ENCODE measurements at places on chromosomes 7 and 10.

GRCh38 chr7:42953994-42954393 is 21.8 kb downstream of the MRPL32 start:
- DNase-seq = no peak

DNA sequence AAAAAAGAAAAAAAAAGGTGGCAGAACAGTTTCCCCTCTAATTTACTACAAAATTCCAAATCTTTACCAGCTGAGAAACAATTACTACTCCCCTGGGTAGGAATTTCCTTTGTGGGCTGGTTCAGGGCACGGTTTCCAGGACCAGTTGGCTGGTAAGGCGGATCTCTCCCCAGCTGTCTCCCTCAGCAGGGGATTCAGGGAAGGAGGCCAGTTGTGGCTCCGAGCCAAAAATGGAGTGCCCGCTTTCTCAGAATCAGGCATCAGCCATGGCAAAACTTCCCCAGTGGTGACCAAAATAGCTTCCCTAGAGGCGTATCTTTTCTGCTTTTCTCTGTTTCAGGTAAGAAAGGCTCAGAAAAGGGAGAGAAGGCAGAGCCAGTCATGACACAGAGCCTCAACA is 91.2 kb downstream of the ZNF22 start:
- no peak for DNase-seq

DNA sequence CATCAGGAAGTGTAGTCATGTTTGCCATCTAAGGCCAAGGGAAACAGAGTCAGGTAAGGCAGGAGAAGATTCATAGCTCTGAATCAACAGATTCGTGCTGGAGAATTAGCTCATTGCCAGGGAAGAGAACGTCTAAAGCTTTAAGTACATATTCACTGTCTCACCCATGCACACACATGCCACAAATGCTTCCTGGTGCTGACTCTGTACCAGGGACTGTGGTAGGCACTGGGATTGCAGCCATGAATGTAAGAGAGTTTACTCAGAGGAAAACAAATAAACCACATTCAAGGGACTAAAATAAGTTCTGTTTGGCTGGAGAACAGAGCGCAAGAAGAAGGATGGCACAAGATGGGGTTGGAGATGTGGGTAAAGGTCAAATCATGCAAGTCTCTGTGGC is 89.8 kb upstream of the HPS1 start:
- DNase-seq = no peak

DNA sequence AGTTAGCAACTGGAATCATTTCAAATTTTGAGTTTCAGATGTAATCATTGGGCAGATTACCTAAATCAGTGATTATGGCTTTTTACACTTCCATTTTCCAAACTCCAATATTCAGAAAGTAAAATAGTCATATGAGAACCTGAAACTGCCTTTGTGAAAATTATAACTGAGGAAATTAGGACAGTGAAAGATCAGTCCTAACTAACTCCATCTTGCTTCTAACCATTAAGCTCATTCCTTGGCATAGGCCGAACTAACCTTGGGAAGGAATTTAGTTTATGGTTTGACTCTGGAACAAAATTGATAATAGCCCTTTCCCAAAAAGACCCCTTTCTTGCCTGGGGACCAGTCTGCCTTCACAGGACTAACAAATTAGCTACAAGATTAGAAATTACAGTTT is 2.2 kb downstream of the CRPPA start:
- DNase-seq = no peak

DNA sequence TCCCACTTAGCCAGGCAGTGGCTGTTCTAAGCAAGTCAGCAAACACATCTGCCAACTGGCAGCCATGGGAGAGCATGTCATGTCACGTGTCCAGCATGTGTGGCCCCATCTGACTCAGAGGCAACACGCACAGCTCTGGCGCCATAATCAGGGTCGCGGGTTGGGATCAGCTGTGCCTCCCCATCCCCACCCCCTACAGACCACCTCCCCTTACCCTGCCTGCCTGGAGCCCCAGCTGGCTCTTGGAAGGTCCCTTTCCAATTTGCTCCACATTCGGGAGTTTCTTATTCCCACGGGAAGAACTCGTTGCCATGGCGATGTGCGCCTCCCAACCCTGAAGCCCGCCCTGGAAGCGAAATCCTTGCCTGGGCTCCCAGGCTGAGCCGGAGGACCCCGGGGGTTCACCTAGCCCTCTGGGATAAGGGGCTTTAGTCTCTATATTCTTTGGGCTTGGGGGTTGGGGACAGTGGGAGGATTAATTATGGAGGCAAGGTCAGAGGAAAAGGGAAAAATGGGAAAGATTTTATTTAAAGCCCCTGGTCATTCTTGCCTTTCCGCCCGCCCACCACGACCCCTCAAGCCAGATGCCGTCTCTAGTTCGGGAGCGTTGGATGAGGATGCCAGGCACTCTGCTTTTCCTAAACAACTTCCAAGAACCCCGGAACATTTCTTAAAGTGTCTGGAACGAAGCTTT is 283.7 kb downstream of the ZEB1 start:
- DNase-seq = no peak

DNA sequence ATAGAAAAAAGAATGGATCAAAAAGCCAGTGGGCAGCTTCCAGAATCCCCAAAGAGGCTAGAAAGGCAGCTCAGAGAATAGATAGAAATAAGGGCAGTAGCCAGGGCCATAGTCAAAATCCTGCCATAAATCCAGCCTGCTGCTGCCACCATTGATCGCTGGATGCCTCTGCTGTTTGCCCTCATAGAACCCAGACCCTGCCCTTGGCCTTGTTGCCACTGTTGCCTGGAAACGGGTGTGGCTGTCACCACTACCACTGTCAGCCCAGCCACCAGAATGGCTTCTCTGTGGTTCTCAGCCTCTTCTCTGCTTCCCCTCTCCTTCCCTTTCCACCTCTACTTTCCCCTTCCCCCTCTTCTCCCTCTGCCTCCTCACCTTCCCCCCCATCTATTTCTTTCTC is 57.8 kb downstream of the HHEX start:
- DNase-seq = no peak

DNA sequence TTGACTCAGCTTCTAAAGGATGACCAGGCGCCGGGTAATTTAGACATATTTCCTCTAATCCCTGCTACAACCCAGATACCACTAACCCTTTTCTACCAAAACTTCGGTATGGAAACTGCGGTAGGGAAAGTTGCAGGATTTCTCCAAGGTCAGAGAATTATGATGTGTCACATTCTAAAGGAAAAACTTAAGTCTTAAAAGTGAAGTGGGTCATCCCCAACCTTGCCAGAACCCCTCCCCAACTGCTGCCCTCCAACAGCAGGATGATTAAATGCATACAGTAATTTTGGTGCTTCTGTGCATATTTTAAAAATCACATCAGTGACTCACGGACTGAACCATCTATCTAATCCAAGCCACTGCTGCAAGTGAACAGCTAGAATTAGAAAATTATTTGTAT is 52.7 kb downstream of the GRB10 start:
- DNase-seq = no peak

- no peak for DNase-seq
These were observed 153.0 kb downstream of the GNAI1 start for GRCh38 chr7:80287400-80288174.

- DNase-seq = no peak
These were observed 35.5 kb downstream of the CTBP2 start for GRCh38 chr10:125124907-125125306.

DNA sequence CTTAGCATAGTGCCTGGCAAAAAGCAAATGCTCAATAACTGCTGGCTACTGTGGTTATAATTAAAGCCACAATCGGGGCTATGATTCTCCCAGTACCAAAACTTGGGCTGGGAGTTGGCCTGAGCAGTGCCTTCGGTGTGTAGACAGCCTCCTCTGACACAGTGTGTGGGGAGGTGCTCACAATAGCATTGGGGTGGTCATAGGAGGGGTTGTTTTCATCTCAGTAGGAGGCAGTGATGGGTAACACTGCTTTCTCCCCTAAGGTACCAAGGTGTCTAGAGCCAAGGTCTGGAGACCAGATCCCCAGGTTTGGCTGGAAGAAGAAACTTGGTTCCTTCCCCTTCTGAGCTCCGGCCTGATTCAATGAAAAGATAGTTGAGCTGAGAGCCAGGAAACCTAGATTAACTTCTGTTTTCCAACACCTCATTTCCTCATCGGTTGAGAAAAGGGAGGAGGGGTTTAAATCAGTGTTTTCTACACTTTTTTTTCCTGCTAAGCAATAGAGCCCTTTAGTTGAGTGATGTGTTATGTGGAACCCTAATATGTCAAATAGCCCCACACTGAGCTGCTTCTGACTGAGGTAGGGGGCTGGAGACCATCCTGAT is 68.2 kb downstream of the LRMDA start:
- DNase-seq = no peak

DNA sequence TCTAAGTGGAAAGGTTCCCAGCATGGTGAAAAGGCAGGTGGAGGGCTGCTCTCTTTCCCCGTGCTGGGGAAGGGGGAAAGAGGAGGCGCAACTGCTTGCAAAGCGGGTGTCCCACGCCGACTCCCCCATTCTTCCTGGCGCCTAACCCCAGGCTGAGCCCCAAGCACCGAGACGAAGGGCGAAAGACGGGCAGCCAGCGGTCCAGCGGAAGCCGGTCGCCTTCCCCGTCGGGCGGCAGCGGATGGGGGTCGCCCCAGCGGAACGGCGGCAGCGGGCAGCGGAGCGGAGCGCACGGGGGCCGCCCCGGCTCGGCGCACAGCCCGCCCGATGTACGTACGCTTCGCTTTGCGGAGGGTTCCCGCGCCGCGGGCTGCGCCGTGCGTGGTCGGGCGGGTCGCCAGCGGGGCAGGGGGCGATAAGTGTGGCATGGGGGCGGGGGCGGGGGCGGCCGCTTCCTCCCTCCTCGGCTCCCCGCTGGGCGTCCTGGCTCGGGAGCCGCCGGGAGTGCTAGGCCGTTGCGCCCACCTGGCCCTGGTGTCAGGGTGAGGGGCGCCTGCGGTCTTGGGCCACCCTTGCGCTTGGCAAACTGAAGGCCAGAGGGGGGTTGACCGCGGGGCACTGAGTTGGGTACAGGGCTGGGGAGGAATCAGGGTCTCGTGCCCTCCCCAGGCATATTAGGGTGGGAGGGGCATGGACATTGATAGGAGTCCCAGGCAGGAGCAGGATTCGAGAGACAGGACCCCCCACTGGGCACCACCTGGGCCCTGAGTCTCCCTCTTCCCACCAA is 35.2 kb upstream of the HSPB1 start:
- no peak for DNase-seq
